ENCODE measurements at places on chromosomes 2 and 18.
A peak's percentile ranks its signal among the peaks of the same experiment; 100 is the strongest.

DNA sequence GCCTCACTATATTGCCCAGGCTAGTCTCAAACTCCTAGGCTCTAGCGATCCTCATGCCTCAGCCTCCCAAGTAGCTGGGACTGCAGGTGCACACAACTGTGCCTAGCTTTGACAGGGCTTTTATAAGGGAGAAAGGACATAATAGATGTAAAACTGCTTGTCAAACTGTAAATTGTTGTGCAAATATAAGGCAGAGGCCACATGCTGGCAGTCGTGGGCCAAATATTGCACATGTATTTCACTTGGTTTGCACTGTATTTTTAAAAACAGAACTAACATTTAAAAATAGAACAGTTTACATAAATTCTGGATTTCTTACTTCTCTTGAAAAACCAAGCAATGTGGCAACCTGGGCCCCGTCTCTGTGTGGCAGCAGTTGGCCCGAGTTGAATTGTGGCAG is 31.2 kb upstream of the MYO3B start:
- DNase-seq, result no peak

GRCh38 chr2:223846515-223846914 is 9.1 kb upstream of the AP1S3 start:
- DNase-seq, result no peak

DNA sequence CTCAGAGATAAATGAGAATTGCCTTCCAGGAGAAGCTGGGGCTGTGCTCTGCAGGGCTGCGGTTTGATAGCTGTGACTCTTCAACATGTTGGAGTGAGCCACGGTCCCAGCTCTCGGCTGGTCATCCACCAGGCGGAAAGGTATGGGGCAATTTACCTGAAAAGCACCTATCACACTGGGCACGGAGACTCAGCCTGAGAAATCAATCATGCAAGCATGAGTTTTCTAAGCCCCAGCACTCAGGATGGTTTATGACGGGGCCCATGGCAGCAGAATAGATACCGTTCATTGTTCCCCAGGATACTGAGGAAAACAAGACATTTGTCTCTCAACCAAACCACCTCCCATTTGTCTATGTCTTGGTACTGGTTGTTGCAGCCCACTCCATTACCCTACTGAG is 83.9 kb downstream of the LOXHD1 start:
- no peak for DNase-seq

GRCh38 chr2:173002751-173003541 is 72.7 kb upstream of the MAP3K20 start:
- peak; percentile 21 for DNase-seq

Data from MG63 (cell line).